ENCODE measurements at places on chromosomes 2 and 18.

GRCh38 chr2:127050803-127051115 lies 56.2 kb downstream of the BIN1 start:
- DNase-seq: no peak

DNA sequence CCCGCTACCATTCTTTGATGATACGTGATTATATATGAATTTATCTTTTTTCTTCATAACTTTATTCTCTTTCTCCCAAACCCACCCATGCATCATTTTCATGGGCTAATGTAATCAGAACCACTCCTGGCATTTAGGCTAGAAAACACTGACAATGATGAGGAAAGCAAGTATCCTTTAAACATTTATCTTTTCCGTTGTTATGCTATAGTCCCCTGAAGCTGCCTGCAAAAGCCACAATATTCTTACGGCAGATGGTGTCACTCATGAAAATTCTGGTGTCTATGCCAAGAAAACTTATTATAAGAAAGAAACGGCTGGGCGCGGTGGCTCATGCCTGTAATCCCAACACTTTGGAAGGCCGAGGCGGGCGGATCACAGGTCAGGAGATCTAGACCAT lies 221.8 kb upstream of the CTAGE1 start:
- no peak for DNase-seq

GRCh38 chr18:10100941-10101701 lies 187.3 kb downstream of the VAPA start:
- no peak for DNase-seq

GRCh38 chr18:6449213-6449612 lies 34.5 kb upstream of the L3MBTL4 start:
- no peak for DNase-seq

- DNase-seq: no peak
Measured at GRCh38 chr2:239603411-239604356, 202.9 kb upstream of the HDAC4 start.

DNA sequence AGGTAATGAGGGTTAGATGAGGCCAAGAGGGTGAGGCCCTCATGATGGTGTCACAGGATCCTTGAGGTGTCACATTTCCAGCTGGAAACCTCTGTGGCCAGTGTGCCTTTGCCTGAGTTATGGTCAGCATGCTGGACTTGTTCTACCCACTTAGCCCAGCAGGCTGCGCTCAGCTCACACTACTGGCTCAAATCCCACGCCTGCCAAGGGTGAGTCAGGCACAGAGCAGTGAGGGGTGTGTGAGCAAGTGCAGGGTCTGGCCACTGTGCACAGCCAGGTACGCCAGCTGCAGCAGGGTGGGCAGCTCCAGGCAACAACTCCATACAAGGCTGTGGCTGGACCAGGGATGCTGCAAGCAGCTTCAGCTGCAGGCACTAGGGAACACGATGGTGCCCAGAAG lies 616.6 kb upstream of the FSHR start:
- DNase-seq: no peak

DNA sequence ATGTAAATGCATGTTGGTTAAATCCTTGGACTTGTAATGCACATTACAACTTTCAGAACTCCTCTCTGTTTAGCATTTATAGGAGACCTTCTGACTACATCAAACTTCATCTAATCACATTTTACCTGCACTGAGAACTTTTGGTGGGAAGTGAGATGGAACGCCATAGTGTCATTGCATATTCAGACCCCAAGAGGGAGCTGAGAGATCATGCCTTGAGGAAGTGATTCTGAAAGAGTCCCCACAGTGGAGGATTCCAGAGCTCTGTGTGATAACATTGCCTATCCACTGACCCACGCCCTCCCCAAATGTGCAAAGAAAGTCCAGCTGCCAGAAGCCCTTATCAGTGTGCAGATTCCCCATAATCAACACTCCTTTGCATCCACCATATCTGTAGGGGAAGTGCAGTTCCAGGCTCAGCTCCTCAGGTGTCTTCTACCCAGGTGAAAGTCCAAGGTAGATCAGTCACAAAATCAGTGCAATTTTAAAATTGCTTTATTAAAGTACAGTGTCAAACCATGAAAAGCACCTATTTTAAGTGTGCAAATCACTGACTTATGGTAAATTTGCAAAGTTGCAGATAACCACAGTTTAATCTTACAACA lies 212.4 kb downstream of the RPIA start:
- DNase-seq: no peak

DNA sequence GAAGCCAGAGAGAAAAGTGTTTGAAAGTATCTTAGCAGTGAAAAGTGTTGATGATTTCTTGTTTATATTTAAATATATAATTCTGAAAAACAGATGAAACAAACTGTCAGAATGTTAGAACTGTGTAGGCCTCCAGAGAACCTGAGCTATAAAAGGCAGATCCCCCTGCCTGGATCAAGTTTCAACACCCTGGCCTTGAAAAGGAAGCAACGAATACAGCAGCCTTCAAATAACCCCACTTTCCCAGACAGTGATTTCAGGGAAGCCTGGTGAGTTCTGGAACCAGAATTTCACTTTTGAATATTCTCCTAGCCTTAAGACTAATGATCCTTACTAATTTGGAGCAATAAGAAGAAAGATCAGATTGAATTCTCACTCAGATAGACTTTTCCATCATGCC lies 13.3 kb upstream of the TRIM43 start:
- DNase-seq: no peak

- no peak for DNase-seq
Measured at GRCh38 chr2:9336241-9336575, 87.1 kb downstream of the ITGB1BP1 start.

DNA sequence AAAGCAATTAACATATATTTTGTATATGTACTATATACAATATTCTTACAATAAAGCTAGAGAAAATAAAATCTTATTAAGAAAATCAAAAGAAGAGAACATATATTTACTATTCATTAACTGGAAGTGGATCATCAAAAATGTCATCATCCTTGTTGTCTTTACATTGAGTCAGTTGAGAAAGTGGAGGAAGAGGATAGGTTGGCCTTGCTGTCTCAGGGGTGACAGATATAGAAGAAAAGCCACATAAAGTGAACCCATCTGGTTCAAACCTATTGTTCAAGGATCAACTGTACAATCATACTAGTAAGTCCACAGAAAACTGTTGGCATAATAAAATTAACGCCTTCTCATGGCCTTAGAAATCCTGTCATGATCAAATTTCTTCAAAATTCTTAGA lies 26.6 kb downstream of the SESTD1 start:
- no peak for DNase-seq

GRCh38 chr2:240968731-240969624 lies 29.4 kb upstream of the SNED1 start:
- DNase-seq: no peak

- no peak for DNase-seq
Measured at GRCh38 chr18:49026501-49027373, 76.0 kb upstream of the SMAD7 start.

GRCh38 chr2:150944315-150944714 lies 317.3 kb downstream of the RBM43 start:
- DNase-seq: no peak

GRCh38 chr2:153509133-153509532 lies 30.6 kb upstream of the RPRM start:
- no peak for DNase-seq

- no peak for DNase-seq
Measured at GRCh38 chr2:100720445-100720844, 99.5 kb upstream of the NPAS2 start.

DNA sequence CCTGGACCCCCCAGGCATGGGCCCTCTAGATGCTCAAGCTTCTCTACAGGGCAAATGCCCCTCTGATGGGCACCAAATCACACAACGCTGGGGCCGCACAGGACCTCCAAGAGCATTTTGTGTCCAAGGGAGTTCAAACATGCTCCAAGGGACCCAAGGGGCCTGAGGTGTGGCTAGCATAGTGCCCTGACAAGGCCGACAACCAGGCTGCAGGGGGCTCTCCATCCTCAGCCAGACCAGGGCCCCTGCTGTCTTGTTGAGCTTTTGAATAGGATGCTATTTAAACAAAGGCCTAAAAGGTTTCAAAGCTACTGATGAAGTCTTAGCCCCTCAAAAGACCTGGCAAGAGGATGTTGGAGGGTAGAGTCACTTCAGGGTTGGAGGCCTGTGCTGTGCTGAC lies 33.1 kb downstream of the EN1 start:
- no peak for DNase-seq

All from activated effector memory CD4-positive, alpha-beta T cell treated with Interleukin-2 at 50 U/mL for 16 hours (primary cell).